ENCODE measurements at places on chromosomes 16 and 17.

- no peak for DNase-seq
Observed at GRCh38 chr17:49441578-49441977, 26.9 kb upstream of the PHB1 start.

DNA sequence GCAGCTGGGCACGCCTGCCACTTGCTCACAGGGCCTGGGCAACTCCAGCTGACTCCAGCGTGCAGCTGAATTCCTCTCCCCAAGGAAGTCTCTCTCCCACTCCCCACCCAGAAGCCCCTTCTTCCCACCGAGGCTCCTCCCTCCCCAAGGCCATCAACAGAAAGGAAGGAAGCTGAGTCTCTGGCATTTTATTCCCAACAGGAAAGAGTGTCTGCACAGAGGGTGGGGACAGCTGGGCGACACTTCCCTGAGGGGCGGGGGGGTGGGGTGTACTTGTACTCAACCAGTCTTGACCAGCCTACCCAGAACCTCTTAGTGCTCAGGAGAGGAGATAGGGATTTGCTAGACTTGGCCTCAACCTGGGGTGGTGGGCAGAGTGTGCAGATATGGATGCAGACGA is at the start of gene EXOC3L1:
Gene EXOC3L1, minus strand, starts transcription at position 96 of the 400 bp plus-strand sequence. CDS start 460 bp downstream, outside the sequence.
- DNase-seq = no peak

- no peak for DNase-seq
Observed at GRCh38 chr17:40520991-40521453, 19.6 kb upstream of the TNS4 start.

DNA sequence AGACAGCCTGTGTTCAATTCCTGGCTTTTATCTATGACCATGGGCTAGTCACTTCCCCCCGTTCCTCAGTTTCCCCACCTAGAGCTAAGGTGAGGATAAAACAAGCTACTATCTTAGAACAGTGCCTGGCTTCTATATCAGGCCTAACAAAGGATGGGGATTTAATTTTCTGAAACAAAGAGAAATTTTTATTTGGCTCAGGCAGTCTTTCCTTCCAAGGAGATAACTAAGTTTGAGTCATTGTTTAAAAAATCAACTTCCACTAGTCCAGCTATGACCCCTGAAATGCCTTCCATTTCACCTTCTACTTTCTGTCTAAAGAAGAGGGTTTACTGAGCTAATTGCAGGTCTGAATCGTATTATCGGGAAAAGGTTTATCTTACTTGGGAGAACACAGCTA is 99.0 kb downstream of the CMIP start:
- no peak for DNase-seq

GRCh38 chr17:61475726-61476125 is 23.5 kb downstream of the TBX4 start:
- DNase-seq = peak; percentile 51

DNA sequence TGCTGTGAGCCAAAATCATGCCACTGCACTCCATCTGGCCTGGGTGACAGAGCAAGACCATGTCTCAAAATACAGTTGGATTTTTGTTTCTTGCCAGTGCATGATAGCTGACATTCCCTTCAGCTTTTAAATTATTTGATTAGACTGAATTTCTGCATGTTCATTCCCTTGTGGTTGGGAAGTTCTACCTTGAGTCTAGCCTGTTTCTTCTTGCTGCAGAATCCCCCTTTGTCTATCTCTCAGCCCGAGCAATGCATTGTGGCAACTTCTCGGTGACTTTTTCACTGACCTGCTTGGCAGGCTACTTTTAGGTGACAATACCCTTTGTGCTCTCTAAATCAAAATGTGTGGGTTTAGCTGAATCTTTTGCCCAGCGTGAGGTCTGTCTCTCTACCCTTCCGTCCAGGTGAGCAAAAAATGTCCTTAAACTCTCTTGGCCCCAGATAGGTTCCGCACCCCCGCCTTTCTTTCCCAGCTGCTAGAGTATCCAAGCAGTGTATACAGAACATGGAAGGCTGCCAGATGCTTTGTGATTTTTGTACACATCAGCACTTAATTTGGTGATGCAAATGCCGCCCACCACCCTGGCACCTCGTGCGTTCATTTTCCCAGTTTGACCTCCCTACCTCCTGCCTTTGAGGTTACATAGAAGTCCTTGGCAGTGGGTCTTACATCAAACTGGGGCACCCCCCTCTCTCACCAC is 130.2 kb downstream of the ABCC6 start:
- no peak for DNase-seq

DNA sequence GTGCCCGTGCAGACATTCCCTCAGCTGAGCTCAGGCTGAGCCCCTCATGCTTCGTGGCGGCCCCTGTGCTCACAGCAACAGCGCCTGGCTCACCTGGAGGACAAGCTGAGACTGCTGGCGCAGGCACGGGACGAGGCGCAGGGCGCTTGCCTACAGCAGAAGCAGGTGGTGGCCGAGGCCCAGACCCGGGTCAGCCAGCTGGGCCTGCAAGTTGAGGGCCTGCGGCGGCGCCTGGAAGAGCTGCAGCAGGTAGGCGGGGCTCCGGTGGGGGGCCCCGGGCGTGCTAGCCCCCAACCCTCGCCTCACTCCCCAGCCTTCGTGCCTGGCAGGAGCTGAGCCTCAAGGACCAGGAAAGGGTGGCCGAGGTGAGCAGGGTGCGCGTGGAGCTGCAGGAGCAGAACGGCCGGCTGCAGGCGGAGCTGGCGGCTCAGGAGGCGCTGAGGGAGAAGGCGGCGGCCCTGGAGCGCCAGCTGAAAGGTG is 1.4 kb upstream of the RAC3 start:
- no peak for DNase-seq
